ENCODE measurements at places on chromosomes 12 and 14. TPM values are rescaled to one million over a fixed set of nuclear protein-coding genes. Genes with fewer than 3 reads are reported as not detected.
A peak's percentile ranks its signal among the peaks of the same experiment; 100 is the strongest.

DNA sequence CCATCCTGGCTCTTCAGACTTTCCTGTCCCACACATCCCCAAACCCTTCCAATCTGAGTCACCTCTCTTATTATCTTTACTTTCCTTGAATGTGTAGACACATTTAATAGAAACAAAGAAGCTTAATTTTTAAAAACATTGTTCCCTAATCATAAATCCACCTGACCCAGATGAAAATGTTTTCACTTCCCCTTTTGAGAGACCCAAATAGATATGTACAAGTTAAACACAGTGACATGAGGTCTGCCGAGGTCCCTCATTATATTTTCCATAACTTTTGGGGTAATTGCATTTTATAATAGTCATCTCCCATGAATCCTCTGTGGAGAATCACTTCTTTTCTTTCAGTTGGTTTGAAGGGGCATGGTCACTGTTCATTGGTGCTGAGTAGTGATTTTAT is 191.1 kb downstream of the GRIN2B start:
- no peak for DNase-seq

GRCh38 chr14:102125546-102125945 is 14.2 kb upstream of the WDR20 start:
- no peak for DNase-seq

- DNase-seq: no peak
Measured at GRCh38 chr12:21642707-21643389, 14.8 kb downstream of the LDHB start.

DNA sequence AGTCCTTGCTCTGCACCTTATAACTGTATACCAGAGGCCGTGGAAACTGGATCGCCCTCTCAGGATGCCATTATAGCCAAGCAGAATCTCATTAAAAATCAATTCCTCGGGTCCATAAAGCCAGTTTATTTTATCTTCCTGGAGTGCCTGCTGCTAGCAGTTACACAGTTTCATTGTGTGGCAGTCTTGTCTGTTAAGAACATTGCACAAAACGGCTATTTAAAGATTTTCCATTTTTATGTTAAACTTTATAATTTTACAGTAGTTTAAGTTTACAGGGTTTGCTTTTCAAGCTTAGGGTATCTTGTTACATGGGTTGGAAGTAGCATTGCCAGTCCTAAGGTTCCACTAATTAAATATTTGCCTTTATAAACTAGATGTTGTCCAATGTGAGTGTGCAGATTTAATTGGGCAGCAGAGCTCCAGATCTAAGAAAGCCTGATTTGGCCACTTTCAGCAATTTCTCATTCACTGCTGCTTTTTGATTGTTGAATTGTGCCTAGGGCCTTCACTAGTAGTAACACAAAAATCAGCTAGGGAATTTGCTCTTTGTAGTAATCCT is 17.0 kb downstream of the TMEM30B start:
- no peak for DNase-seq

DNA sequence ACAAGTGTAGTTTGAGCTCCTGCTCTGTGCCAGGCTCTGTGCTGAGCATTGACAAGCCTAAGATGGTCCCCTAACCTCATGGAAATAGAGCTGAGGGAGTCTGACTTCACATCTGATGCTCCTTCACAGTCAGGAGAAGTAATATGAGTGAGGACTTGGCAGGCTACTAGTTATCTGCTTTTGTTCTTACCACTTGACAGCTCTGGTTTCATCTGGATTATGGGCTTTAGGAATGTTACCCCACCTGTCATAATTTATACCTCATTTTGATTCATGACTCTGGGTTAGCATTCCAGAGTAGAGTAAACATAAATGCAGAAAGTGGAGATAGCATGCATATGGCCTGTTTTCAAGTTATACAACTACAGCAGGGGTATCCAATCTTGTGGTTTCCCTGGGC is 40.5 kb downstream of the ATP6V1D start:
- DNase-seq: no peak

DNA sequence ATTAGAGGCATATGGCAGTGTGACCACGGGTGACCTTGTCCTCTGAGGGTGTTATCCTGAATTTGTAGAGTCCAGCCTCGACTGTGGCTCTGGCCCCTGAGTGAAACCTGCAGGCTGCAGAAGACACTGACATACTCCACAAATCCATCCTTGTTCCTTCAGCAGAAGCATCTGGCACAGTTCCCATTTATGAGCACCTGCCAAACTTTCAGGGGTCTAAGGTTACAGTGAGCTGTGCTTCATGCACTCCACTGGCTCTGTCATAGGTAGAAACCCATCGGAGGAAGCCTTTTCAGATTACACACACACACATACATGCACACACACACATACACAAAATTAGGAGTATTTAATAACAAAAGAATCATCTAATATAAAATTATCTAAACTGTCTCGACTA is 13.6 kb upstream of the NUAK1 start:
- DNase-seq: no peak

GRCh38 chr14:76657404-76657803 is 103.9 kb upstream of the VASH1 start:
- no peak for DNase-seq

- DNase-seq: peak; percentile 68
Measured at GRCh38 chr14:64671591-64671990, 32.6 kb upstream of the PLEKHG3 start.

- peak; percentile 25 for DNase-seq
Measured at GRCh38 chr12:8996682-8997405, 7.5 kb downstream of the KLRG1 start.

DNA sequence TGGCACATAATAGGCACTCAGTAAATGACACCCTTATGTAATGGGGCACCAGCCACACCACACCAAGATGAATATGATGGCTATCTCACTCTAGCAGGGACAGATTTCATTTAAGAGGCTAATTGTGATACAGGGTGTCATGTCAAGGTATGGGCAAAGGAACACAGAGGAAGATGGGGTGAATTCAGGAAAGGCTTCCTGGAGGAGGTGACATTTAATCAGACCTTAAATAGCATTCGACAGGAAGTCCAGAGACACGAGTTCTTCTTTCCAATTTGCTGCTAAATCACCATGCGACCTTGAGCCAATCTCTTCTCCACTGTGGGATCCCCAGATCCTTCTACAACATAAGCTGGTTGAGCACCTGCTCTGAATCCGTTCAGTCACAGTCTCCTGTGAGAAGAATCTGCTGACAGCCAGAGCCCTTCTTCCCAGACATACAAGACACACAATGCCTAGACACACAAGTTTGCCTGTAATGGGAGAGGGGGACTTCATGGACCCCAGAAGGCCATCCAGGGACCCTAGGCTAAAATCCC is 1.5 kb upstream of the DTX1 start:
- DNase-seq: no peak

DNA sequence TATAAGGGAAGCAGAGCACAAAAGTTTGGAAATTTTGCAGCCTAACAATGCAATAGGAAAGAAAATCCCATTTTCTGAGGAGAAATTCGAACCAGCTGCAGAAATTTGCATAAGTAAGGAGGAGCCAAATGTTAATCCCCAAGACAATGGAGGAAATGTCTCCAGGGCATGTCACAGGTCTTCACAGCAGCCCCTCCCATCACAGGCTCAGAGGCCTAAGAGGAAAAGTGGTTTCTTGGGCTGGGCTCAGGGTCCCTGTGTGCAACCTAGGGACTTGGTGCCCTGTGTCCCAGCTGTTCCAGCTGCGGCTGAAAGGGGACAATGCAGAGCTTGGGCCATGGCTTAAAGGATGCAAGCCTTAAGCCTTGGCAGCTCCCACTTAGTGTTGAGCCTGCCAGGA is 190.0 kb downstream of the MDGA2 start:
- no peak for DNase-seq

- DNase-seq: peak; percentile 97
Measured at GRCh38 chr12:5808981-5809380, 136.1 kb downstream of the ANO2 start.

GRCh38 chr12:40055228-40055579 is 50.7 kb downstream of the SLC2A13 start:
- no peak for DNase-seq

- DNase-seq: peak; percentile 86
Measured at GRCh38 chr12:80268924-80269749, 169.8 kb downstream of the OTOGL start.

GRCh38 chr14:99426265-99426664 is 54.4 kb downstream of the SETD3 start:
- no peak for DNase-seq

GRCh38 chr14:91387951-91388381 is 29.7 kb downstream of the CCDC88C start:
- DNase-seq: no peak

DNA sequence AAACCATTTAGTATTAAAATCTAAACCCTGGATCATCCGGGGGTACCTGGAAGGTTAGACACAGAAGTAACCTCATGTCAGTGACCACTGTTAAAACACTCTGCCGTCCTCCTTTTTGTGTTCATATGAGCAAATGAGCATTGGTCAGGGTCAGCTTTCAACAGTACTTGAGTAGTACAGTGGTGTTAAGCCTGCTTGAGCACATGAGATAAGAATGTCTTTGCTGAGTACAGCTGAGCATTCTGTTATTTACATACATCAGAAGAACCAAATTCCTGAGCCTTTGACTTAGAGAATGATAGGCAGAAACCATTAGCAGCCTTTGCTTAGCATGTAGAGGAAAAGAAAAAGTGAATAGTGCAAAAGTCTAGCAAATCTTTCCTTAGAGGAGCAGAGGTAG is 38.6 kb upstream of the LRTM2 start:
- no peak for DNase-seq

DNA sequence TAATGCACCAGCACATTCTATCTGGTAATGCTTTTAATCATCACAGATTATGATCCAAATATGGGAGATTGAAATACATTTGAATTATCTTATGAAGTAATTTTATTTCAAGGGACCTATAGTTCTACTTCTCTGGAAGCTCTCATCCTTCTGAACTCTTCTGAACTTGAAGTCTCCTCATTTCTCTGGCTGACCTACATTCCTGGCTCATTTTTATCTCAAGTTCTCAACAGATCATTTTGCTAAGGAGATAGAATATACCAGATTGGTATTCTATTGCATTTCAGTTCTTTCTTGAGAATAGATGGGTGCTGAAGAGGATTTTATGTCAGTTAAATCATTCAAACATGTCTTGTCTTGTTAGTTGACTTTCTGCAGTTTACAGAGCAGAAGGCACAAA is 7.9 kb downstream of the HMGA2 start:
- DNase-seq: no peak

DNA sequence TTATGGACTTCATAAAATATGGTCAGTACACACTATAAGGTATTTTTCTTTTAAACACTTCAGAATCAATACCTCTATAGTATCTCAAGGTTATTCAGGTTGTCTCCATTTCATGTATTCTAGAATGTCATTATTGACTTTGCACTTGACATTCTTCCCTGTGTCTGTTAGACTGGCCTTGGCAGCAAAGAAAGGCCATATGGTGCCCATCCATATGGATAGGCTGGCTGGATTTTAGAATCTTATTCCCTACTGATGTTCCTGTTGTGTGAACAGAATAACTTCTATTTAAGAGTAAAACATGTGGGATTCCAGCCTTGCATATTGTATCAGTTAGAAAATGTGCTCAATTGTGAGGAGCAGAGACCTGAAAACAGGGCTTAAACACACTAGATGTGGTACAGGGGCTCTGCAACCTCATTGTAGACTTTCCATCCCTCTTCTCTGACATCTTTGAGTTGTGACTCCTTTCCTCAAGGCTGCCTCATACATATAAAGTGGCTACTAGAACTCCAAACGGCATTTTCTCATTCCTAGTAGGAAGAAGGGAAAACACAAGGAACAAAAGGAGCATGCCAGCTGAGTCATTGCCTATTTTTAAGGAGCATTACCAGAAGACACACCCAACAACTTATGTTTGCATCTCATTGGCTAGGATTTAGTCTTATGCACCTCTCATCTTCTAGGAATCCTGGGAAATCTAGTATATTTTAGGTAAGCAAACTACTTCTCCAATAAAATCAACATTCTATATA is 221.2 kb upstream of the TMPO start:
- DNase-seq: no peak

DNA sequence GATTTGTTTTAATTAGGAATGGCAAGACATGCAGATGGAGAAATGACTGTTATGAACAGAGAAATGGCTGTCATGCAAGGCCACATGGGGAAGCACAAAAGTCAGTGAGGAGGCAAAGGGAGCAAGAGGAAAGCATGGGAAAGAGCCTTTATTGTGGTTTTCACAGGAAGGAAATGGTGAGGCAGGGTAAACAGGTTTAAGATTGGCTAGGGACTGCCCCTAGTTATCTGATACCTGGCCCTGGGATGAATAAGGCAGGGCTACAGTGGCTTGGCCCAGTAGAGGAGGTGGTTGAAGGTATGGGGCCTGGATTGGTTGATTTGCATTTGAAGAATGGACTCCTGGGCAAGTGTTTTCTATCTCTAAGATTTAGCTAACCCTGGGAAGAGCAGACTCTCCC is 168.7 kb upstream of the CNOT2 start:
- DNase-seq: peak; percentile 40

DNA sequence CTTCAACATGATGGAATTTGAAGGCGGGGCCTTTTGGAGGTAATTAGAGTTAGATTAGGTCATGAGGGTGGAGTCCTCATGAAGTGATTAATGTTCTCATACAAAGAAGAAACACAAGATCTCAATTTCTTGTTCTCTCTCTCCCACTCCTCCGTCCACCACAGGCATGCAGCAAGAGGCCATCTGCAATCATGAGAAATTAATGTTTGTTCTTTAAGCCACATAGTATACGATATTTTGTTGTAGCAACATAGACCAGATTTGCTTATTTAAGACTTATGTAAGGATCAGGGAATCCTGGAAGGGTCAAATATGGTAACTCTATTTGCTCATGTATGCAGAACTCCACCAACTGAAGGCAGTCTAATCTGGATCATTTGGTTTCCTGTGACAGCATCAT is 429.0 kb downstream of the LRIG3 start:
- peak; percentile 25 for DNase-seq

The IAPP gene
- not detected for total RNA-seq

The STRAP gene
- 119 TPM for total RNA-seq

The C14orf180 gene
- total RNA-seq: not detected

The HOXC12 gene
- total RNA-seq: 6.0 TPM

The CATSPERB gene
- total RNA-seq: not detected

The MYO1H gene
- not detected for total RNA-seq

The WDR20 gene
- total RNA-seq: 12.2 TPM

The CDH24 gene
- total RNA-seq: 4.2 TPM

The CELA1 gene
- total RNA-seq: not detected

The KRT78 gene
- not detected for total RNA-seq

The RPGRIP1 gene
- not detected for total RNA-seq
